ENCODE measurements at places on chromosomes 1 and 21. TPM values are rescaled to one million over a fixed set of nuclear protein-coding genes. Genes with fewer than 3 reads are reported as not detected.

The GJA5 gene
- total RNA-seq: 0.09 TPM

The FAM43B gene
- total RNA-seq: not detected

The RNU1-1 gene
- 8,230 TPM for total RNA-seq

The MROH7 gene
- total RNA-seq: under 0.01 TPM

The TGFBR3 gene
- total RNA-seq: 16.7 TPM

The GPR25 gene
- total RNA-seq: not detected

The CACNA1S gene
- total RNA-seq: not detected

The LCE2B gene
- not detected for total RNA-seq

The KCNJ6 gene
- total RNA-seq: not detected

The EXOSC10 gene
- 37.8 TPM for total RNA-seq

The RGS18 gene
- not detected for total RNA-seq

The LIN28A gene
- total RNA-seq: not detected

The ANGPTL7 gene
- not detected for total RNA-seq

The OSCP1 gene
- 5.0 TPM for total RNA-seq

The PTPN7 gene
- total RNA-seq: not detected

The IFI44 gene
- 37.0 TPM for total RNA-seq

The LMOD1 gene
- total RNA-seq: not detected

The OLFML3 gene
- 1.4 TPM for total RNA-seq

The OR2L13 gene
- not detected for total RNA-seq

The NUP210L gene
- total RNA-seq: 0.17 TPM

The BARHL2 gene
- not detected for total RNA-seq

The PEAR1 gene
- total RNA-seq: 16.5 TPM

The OR2T11 gene
- not detected for total RNA-seq

The B3GALT5 gene
- not detected for total RNA-seq

The RNU1-4 gene
- under 0.01 TPM for total RNA-seq

The NME7 gene
- total RNA-seq: 12.9 TPM

The MNDA gene
- not detected for total RNA-seq

The DIPK1A gene
- 0.17 TPM for total RNA-seq

The IQCC gene
- total RNA-seq: 1.2 TPM

The AQP10 gene
- not detected for total RNA-seq

The KRTAP21-3 gene
- not detected for total RNA-seq

The FCGR2B gene
- total RNA-seq: not detected

The CELA3B gene
- total RNA-seq: 0.09 TPM

The ZNF648 gene
- total RNA-seq: not detected

The CORT gene
- 0.17 TPM for total RNA-seq

The PTGER3 gene
- under 0.01 TPM for total RNA-seq

The NHLH1 gene
- total RNA-seq: not detected

The SYT14 gene
- total RNA-seq: not detected

The MLLT11 gene
- total RNA-seq: 0.43 TPM

The DAB1 gene
- total RNA-seq: not detected

The EDN2 gene
- total RNA-seq: not detected

The IVL gene
- not detected for total RNA-seq

The S100A8 gene
- not detected for total RNA-seq

The CHODL gene
- total RNA-seq: 0.09 TPM

The CD1D gene
- 0.17 TPM for total RNA-seq

The PLA2G2D gene
- not detected for total RNA-seq

The CLEC20A gene
- total RNA-seq: not detected

The TLCD4 gene
- 0.11 TPM for total RNA-seq

The STUM gene
- 0.33 TPM for total RNA-seq

The RHEX gene
- total RNA-seq: not detected

The PCAT6 gene
- total RNA-seq: not detected

The FABP3 gene
- 0.43 TPM for total RNA-seq

Measured in dermis lymphatic vessel endothelial cell (primary cell).